ENCODE measurements at places on chromosomes 4 and X.

DNA sequence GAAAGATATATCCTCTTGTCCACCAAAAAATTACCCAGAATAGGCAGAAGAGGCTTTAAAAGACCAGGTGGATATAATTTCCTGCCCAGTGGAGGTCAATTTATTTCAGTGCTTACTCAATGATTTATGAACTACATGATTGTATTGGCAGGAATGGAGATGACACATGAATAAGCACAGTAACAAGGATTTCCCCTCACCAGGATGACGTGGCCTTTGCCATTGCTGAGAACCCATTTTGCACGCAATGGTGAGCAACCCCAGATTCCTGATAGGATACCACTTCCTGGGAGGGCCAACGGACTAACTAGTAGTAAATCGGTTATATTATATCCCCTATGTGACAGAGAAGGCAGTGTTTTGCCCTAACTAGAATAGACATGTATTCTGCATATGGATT is 11.6 kb upstream of the TTC29 start:
- DNase-seq: no peak

DNA sequence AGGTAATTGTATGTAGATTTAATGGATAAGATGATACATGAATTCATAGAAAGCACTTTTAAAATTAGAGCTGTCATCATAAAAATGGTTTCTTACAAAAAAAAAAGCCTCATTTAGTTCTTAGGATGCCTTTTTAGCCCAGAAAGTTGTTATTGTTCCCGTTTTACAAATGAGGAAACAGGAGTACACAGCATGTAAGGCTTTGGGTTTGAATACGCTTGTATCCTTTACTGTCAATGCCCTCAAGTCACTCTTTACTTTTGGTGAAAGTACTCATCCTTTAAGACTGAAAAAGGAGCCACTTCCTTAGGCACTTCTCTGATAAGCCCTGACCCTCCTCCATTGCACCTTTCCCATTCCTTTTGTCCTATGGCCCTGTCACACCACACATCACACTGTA is 4.9 kb downstream of the EREG start:
- no peak for DNase-seq

GRCh38 chrX:40474645-40475044 is 106.1 kb upstream of the ATP6AP2 start:
- DNase-seq: no peak

DNA sequence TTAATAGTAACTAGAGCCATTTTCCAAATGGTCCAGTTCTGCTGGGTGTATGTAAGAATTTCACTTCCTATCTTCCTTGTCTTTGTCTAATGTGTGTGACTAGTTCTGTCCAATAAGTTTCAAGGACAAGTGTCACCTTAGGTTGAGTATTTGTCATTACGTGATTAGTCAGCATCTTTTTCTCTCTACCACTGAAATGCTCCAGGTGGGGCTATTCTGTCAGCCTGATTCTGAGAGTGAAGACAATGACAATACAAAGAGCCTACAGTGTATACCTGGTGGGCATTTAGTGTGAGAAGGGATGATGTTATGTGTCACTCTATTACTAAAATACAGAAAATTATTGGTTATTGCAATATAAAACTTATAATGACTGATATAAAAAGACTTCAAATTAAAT is 876.3 kb downstream of the C4orf33 start:
- DNase-seq: no peak

DNA sequence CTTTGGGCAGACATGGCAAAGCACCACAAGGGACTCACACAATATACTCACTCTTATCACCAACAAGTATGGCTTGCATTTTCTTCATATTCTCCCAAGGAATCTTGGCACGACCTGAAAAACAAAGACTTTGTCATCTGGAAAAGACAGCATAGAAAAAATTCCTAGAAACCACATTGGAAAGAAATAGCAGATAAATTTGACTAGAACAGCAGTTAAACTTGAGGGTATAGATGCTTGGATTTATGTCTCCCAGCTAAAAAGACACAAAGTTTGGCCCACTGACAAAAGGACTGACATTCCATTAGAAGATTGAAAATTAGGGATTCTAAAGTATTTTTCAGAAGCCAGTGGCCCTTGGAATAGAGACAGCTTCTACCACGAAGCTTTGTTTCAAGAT is 6.9 kb upstream of the VEGFC start:
- DNase-seq: no peak

DNA sequence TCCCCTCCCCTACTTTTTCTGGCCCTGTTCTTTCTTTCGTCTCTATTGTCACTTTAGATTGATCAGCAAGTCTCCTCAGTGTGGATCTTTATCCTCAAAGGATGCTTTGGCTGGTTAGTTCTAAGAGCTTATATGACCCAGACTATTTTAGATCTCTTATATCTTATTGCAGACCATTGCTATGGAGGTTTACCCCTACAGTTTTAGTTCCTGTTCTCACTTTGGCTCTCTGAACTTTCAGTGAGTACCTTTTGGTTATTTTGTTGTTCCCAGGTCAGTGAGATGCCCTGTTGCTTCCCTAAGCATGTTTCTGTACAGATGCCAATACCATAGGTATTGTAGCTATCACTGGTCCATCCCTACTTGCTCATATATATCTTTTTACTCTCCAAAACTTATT is 24.0 kb upstream of the MED14 start:
- no peak for DNase-seq

DNA sequence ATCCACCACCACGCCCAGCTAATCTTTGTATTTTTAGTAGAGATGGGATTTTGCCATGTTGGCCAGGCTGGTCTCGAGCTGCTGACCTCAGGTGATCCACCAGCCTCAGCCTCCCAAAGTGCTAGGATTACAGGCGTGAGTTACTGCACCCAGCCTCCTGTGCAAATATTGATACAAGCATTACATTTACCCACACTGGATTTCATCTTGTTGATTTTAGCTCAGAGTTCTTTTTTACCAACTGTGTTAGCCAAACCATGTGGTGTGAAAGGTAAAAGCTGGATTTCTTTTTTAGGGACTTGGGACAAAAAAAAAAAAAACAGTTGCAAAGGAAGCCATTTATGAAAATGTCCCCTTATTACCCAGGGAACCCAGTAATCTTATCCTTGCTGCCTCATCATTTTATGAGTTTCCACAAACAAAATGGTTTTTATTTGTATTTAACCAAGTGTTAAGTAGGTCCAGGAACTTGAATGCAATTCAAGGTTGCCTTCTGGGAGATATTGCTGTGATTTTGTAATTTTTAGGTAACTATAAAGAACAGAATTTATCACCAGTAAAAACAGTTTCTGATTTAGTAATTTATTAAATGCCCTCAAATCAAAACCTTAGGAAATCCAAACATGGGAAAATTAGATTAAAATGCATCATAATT is 202.5 kb downstream of the PALLD start:
- DNase-seq: no peak

GRCh38 chr4:162497564-162498167 is 333.9 kb upstream of the FSTL5 start:
- peak; percentile 32 for DNase-seq

- DNase-seq: no peak
These were observed 40.8 kb downstream of the CLNK start for GRCh38 chr4:10643600-10644425.

- DNase-seq: no peak
These were observed 94.3 kb upstream of the ATXN3L start for GRCh38 chrX:13414006-13414647.

GRCh38 chrX:21645886-21646285 is 12.2 kb downstream of the KLHL34 start:
- no peak for DNase-seq

GRCh38 chrX:133653358-133653757 is 238.1 kb upstream of the GPC4 start:
- DNase-seq: no peak

- DNase-seq: peak; percentile 77
These were observed 4.0 kb upstream of the ZNF518B start for GRCh38 chr4:10461091-10461849.

DNA sequence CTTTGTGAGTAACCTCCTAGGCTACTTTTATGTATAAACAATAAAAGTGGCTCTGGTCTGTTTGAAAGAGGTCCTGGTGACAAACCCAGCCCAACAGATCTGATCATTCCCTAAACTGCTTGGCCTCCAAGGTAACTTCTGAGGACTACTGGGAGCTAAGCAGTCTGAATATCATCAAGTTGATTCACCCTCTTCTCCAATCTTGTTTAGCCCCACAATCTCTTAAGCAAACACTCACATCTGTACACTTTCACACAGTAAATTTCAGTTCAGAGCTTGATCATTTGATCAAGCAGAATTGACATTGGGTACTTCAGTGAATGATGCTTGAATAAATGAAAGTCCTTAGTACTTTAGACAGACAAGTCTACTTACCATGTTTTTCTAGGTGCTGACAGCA is 74.7 kb downstream of the HCCS start:
- DNase-seq: no peak

DNA sequence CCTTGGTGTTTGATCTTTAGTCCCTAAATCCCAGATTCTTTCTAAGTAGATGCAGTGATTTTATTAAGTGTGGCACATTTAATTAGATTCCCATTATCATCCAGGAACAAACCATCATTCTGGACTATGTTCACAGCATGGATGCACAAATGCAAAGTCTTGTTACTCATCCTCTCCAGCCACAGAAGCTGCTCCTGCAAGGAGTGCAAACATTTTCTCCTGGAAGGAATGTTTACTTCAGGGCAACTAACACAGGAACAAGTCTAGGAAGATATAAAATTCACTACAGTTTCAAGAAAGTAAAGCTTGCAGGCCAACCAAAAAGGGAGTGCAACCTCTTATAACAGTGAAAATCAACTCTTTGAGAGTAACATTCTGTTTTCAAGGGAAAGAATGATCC is 106.0 kb downstream of the IQCM start:
- no peak for DNase-seq

GRCh38 chrX:69207216-69207615 is 42.0 kb upstream of the PJA1 start:
- no peak for DNase-seq

DNA sequence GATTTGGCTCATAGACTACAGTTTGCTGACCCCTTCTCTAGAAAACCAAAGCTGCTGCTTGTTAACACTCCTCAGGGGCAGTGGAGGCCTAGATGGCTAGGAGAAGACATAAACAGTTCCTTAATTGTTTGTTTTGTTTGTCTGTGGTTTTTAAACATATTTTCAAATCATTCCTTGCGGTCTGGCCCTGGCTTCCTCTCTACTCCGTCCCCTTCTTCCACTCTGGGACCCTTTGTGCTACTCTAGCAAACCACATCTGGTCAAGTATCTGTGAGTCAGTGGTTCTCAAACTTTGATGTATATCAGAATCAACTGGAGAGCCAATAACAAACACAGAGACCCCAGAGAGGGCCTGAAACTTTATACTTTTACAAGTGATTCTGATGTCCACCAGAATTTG is 36.1 kb downstream of the FRMPD4 start:
- no peak for DNase-seq

DNA sequence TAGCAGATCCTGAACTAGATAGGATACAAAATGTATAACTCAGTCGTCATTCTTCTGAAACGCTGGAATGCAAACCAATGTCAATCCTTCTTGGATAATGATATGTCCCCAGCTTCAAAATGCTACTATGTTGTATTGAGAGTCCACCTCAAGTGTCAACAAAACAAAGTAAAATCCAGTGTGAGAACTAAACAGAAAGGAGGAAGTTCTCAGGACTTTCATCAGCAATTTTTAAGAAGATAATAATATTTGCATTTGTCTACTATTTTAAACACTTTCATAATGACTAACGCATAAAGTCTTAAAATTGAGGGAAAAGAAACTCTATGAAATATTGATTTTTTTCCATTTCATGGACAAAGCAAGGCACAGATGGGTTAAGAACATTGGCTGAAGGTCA is 36.3 kb downstream of the SOD3 start:
- DNase-seq: no peak

DNA sequence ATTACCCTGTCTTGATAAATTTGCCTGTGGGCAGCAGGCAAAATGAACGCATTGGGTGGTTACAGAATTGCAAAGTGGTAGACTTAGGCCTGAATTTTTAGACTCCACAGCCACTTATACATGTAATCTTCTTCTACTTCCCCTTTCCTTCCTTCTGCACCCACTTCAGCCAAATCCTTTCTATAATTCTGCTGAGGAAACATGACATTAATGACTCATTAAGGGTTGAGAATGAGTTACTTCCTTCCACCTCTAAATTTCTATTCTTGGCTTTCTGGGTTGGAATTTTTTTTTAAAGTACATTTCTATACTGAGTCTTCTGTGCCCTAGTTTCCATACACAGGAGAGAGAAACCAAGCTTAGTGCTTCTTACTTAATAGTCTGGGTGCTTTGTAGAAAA is 10.1 kb downstream of the PAPSS1 start:
- no peak for DNase-seq

GRCh38 chr4:154033921-154034320 is 245.0 kb upstream of the SFRP2 start:
- no peak for DNase-seq

DNA sequence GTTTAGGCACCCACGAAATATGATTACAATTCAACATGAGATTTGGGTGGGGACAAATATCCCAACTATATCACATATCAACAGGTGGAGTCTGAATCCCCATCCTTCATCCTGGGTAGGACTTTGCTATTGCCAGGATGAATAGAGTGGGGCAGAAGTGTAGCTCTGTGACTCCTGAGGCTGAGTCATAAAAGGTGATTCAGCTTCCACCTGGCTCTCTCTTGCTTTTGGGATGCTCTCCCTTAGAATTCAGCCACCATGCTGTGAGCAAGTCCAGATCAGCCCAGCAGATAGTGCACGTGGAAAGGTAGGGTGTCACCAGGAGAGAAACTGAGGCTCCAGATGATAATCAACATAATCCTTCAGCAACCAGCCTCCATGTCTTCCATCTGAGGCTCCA is 193.8 kb upstream of the BCOR start:
- no peak for DNase-seq

DNA sequence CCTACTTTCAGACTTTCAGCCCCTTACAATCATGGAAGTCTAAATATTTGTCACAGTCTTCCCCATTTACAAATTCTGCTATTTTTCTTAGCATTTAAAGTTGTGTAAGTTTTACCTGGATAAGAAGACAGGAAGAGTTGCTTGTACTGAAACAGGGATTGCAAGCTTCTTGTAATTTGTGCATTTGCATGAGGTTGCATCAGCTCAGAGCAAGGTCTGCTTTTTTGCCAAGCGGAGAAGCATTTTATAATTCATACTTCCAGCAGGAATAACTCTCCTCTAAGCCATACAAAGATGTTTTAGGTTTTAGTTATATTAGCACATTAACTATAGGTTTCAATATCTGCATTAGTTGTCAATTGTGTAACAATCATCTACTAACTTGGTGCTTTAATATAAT is 922.0 kb upstream of the PABPC4L start:
- DNase-seq: no peak

GRCh38 chr4:173509036-173510001 is 20.7 kb downstream of the HAND2 start:
- no peak for DNase-seq

DNA sequence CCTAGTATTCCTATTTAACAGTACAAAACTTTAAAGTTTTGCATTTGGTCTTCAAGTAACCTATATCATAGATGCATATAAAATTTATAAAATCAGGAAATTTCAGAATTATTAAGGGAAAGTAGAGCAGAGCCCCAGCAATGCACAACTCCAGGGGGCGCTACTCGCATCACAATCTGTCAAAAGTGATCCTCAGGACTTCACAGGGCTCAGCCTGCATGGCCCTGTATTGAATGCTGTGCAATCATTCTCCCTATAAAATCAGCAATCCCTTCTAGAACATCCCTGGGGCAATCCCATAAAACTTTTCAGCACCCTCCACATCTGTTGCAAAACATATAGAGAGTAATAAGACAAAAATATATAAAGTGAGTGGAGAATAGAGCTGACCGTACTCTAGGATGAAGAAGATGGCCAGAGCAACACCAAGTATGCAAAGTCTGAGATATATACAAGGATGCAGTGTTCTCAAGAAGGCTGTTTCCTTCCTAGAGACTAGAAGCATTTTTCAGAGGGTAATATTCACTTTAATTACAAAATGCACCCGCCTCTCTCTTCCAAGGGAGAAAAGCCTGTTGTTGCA is 12.5 kb upstream of the PPARGC1A start:
- DNase-seq: no peak
